ENCODE measurements at places on chromosomes 2 and 18.

DNA sequence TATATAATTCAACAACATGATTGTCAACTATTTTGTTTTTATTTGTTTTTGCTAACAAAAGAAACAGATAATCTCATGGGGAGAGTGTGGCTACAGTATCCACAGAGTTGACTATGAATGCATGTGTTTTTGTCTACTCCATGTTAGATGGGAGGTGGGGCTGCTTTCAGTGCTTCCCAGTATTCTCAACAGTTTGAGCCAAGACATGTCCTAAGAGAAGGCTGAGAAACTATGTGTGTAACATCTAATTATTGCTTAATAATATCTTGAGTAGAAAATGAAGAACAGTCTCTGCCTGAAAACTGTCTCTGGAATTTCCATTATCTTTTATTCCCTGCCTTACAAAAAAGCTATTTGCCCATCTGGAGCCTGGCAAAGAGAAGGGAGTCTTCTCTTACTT lies 178.8 kb upstream of the MMADHC start:
- DNase-seq: peak; percentile 26

DNA sequence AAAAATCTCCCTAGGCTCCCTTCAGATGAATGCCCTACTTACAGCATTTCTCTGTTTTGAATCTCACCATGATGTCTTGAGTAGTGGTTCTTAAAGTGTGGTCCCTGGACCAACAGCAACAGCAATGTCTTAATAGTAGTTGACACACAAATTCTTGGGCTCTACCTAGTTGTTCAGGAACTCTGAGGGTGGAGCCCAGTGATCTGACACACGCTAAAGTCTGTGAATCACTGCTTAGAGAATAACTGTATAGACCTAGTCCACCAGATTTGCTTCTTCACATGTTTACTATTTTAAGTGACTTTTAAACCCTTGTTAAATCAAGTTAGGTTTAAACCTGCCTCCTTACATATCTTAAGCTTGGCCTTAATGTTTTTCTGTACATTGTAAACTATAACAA lies 47.6 kb upstream of the ARHGAP15 start:
- no peak for DNase-seq

DNA sequence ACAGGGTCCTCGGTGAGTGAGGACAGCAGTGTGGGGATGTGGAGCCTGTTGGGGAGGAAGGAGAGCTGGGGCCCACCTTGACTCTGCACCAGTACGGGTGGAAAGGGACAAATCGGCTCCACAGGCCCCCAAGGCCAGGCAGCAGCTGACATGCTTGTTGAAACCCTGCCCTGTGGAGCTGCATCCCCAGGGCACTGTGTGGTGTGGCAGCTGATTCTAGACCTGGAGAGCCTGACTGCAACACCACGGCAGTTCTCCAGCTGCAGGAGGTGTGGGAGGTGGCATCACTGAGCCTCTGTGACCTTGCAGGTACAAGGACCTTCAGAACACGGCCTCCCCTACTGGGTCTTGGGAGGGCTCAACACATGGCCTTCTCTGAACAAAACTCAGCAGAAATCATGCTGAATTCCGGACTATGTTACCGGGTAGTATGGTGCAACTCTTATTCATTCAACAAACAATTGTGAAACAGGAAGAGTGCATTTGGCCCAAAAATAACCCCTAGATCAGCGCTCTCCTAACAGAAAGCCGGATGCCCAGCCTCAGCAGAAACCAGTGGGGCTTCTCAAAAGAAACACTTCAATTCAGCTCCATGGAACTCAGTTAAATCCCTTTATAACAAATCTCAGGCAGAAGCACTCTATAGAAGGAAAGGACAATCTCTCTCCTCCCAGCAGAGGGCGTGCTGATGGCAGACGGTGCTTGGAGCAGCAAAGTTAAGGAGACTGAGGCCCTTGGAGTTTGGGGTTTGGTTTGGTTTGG lies 104.4 kb upstream of the SALL3 start:
- no peak for DNase-seq

- DNase-seq: no peak
These were observed 40.4 kb upstream of the NETO1 start for GRCh38 chr18:72908181-72908580.

DNA sequence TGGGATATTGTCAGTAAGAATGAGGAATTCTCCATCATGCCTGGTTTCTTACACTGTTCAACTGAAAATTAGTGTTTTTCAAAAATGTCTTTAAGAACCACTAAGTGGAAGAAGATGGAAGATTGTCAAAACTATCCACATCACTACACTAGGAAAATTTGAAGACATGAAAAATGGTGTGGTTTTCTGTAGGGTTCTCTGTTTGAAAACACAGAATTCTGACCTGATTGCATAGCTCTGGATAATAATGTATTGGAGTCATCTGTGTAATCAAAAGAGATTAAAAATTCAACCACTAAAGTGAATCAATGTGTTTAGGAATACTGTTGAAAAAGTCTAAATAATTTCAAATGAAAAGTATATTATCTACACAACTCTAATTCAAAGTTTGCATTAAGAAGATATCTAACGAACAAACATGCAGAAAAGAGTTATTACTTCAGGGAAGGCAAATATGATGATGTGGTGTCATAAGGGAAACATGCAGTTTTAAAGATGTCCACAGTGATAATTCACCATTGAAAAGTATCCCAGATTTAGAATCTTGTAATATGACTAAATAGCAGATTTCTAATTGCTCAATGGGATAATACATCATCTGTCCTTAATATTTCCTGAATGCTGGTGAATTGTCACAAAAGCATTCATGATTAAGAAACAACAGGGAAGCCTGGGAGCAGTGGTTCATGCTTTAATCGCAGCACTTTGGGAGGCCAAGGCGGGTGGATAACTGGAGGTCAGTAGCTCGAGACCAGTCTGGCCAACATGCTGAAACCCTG lies 116.9 kb downstream of the ERBB4 start:
- DNase-seq: peak; percentile 77

GRCh38 chr2:230362030-230362691 lies 35.2 kb downstream of the SP140L start:
- no peak for DNase-seq

DNA sequence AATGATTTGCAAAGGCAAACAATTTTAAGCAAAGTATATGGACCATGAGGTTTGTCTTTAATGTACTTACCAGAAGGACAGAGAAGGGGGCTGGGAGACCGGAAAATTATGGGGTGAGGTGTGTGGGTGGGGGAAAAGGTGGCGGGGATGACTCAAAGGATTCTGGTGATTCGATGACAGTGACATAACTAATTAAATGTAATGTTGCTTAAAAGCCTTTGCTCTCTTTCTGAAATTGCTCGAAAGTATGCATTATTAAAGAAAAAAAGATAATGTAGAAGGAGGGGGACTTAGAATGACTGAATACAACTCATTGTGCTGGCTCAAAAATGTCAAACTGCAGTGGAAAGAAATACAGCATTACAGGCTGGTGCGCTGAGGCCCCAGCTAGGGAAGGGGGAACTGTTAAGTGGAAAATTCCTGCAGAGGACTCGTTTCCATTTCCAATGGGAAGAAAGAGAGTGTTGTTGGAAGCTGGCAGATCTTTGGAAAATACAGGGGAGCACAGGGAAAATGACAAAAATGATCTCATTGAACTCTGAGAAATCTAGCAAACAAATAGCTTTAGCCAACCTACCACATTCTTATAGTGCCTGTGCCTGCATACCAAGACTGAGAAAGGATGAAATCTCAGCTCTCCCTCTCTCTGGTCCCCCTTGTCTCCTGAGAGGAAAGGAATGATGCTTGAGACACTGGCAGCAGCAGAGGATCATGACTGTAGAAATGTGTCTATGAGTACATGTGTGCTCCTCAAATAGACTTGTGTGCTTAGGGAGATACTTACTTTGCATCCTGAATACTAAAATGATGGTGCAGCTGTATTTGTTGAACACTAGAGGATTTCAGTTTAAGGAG lies 632.4 kb downstream of the NYAP2 start:
- peak; percentile 31 for DNase-seq

- DNase-seq: no peak
These were observed 259.2 kb downstream of the SLC4A3 start for GRCh38 chr2:219886615-219887014.

DNA sequence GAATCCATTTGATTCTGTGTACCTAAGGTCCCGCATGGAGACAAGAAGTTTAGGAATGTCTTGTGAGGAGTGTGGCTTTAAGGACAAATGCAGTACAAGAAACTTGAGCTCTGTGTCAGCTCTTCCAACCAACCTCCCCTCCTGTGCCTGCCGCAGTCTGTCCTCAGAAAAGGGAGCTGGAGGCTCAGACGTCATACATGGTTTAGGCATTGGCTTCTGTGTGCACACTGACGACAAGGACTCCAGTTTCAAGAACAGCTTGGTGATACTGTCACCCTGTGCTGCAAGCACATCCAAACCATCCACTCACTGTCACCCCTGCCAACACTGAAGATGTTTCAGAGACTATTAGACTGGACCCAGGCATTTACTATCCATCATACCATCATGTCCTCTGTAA lies 470.4 kb downstream of the IRS1 start:
- no peak for DNase-seq

GRCh38 chr2:207257251-207258250 lies 91.8 kb upstream of the KLF7 start:
- DNase-seq: no peak

- DNase-seq: no peak
These were observed 489.1 kb downstream of the STK39 start for GRCh38 chr2:167758292-167758691.

- peak; percentile 66 for DNase-seq
These were observed 42.7 kb upstream of the GORASP2 start for GRCh38 chr2:170886386-170886785.

DNA sequence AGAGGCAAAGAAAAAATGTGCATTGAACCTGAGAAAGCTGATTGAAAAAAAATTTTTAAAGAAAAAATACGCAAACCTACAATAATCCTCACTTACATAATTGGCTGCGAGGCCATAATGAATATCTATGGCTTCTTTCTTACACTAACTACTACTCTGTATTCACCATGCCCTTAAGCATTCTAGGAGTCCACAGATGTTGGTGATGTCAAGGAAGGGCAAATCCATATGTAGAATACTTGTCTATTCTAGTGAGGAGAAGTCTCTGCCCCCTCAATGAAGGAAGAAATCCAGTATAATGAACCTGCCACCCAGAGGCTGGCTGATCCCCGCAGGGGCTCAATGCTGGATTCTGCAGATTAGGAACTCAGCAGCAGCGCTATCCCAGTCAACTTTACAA lies 14.3 kb downstream of the GALNT3 start:
- DNase-seq: no peak

- no peak for DNase-seq
These were observed 68.3 kb upstream of the ACYP2 start for GRCh38 chr2:54047091-54047490.

DNA sequence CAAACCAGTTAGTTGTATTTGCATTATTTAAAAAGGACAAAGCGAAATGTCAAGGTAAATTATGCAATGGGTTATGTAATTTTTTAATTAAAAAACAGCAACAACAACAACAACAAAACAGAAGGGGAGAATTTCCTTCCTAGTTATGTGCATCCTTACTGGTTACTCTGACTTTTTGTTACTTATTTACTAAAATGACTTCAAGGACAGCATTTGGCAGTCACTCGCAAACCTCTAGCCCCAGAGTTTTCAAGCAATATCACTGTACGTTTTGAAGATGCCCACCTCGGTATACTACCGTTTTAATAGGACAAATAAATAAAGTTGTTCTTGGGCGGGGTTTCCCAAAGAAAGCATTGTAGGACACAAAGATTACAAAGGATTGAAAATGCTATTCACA lies 24.7 kb upstream of the MRO start:
- DNase-seq: no peak

DNA sequence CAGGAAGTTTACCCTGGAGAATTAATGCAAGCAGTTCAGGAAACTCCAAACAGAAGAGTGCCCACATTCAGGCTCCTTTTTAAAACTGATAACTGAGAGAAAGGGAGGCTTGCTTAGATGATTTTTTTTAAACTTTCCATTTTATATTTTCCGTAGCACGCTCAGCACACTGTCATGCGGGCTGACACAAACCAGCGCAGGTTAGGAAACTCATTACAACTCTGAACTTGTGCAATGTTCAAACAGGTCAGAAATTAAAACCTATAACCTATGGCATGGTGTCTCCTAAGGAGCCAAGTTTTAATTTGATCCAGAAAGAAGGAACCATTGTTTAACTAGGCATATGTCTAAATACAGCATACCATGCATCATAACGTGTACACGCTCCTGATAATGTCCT lies 117.7 kb upstream of the SMIM21 start:
- no peak for DNase-seq

DNA sequence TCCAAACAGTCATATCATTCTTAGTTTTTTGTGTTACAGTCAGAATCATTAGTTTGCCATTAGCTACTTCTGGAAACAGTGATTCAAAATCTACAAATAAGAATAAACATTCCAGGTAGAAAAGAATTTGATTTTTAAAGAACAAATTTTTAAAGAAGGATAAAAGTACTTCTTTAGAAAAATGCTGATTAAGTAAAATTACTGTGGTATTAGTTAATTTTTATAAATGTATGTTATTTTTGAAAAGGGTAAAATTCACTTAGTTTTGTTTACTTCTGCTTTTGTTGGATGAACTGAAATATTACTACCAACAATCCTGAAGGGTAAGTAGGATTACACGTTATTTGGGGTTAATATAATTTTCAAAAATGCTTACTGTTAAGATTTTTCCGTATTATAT lies 11.8 kb downstream of the MMADHC start:
- no peak for DNase-seq

DNA sequence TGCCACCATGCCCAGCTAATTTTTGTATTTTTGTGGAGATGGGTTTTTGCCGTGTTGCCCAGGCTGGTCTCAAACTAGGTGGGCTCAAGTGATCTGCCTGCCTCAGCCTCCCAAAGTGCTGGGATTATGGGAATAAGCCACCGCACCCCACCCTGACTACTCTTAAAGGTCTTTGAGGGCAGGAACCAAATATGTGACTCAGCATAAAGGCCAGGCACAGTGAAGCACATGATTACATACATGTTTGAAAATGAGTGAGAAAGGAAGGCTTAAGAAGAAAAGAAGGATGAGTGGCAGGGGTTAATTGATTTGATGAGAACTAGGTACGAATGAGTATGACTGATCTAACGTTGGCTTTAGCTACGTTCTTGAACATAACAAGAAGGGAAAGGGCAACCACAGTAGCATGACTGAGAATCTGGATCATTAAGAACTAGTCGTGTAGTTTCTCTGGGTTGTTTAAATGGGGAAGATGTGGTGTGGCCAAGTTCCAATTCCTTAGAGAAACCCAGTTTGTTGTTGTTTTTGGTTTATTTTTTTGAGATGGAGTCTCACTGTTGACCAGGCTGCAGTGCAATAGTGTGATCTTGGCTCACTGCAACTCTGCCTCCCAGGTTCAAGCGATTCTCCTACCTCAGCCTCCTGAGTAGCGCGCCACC lies 6.8 kb downstream of the RESP18 start:
- DNase-seq: no peak

DNA sequence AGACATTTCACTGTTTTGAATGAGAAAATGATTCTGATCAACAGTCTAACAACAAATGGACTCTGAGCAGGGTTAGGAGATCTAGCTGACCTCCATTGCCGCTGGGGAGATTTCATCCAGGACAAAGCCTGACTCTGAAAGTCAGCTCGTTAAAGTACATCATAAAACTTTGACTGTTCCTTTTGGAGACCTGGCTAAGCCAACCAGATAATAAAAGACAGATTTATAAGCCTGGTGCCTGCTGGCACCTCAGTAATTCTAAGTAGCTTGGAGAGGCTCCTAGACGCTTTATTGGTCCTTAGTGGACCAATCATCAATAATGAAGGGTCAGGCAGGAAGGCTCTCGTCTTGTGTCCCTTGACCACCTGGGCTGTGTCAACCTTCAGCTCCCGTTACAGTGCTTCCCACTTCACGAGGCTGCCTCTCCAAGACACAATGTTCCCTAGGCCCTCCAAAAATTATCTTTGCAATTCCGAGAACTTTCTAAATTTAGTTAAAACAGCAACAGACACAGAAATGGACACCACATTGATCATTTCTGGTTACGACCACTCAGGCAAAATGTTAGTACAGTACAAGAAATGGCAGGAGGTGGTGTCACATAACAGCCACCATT lies 47.9 kb upstream of the PMAIP1 start:
- no peak for DNase-seq

Measured in fibroblast of gingiva (primary cell).